Thoracic aorta (tissue), 2 donors: ENCODE measurements at places on chromosomes 6 and 20.
A peak's percentile ranks its signal among the peaks of the same experiment; 100 is the strongest.

DNA sequence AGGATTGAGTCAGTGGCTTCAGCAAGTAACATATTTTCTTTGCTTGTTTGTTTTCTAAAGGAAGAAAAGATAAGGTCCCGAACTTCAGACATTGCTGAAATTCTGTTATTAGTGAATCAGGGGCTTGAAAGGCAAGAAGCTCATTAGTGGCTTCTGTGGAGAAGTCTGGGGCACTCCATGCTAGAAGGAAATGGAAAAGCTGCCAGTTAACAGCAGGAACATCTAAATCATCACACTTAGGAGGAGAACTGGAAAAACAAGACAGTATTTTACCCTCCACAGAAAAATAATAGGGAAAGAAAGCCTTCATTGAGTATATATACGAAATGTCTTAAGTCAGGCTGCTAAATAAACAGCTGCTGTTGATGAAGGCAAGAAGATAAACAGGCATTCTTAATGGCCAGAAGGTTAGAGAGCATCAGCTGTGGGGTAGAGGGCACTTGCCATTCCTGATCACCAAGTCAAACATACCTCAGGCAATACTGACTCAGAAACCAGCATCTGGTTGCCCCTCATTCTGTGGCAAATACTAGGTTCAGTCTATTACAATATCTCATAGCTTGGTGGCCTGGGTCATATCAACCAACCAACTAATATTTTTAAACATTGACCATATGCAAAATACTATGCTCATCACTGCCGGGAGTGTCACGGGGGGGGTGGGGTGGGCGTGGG is 143.2 kb upstream of the TENT5A start:
- H3K36me3 ChIP-seq: no peaks in the 10 kb centered on the region
- no peak overlapping the region for H3K4me3 ChIP-seq
- no peaks in the 10 kb centered on the region for H3K27me3 ChIP-seq

GRCh38 chr6:6714118-6714897 is 125.8 kb downstream of the LY86 start:
- H3K27ac ChIP-seq: no peak overlapping the region
- DNase-seq: no peak
- no peak overlapping the region for H3K4me3 ChIP-seq
- H3K36me3 ChIP-seq: no peaks in the 10 kb centered on the region

DNA sequence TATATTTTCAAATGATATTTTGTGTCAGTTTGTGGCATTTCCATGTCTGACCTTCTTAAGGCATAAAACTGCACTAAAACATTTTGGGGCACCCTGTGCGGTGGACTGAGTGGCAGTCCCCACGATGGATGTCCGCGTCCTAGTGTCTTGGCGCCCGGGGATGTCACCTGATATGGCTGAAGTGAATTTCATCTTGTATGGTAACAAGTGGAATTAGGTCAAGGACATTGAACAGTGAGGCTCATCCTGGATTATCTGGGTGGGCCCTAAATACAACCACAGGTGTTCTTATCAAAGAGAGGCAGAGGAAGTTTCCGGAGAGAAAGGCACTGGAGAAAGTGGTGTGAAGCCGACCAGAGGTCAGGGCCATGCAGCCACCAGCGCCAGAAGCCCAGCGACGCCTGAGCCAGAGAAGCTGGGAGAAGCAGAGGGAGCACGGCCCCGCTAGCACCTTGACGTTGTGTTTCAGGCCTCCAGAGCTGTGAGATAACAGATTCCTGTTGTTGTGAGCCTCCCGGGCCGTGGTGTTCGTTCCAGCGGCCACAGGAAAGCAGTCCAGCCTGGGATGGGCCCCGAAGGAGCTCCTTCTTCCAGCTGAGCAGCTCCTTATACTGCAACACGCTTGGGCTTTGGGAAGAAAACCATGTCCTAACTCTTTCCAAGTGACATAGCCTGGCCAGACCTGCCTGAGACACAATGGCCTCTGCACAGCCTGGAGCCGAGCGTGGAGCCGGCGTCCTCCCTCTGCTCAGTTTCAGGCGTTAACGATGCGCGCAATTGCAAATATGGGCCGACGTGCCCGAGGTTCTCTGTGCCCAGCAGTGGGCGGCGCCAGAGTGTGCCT is 22.5 kb downstream of the THBS2 start:
- H3K4me3 ChIP-seq: no peak overlapping the region
- no peak for DNase-seq
- peaks cover 69% of the 10 kb centered on the region for H3K36me3 ChIP-seq
- no peaks in the 10 kb centered on the region for H3K4me1 ChIP-seq

- H3K27me3 ChIP-seq: no peaks in the 10 kb centered on the region
- H3K4me1 ChIP-seq: peaks cover 25% of the 10 kb centered on the region
- H3K27ac ChIP-seq: no peak overlapping the region
- peaks cover 7% of the 10 kb centered on the region for H3K36me3 ChIP-seq
- no peak for DNase-seq
Observed at GRCh38 chr6:18465410-18466154, 78.4 kb downstream of the RNF144B start.

- DNase-seq: no peak
- H3K4me1 ChIP-seq: no peaks in the 10 kb centered on the region
- H3K36me3 ChIP-seq: no peaks in the 10 kb centered on the region
Observed at GRCh38 chr20:4573564-4574355, 147.9 kb upstream of the PRND start.

- peaks cover 95% of the 10 kb centered on the region for H3K36me3 ChIP-seq
- H3K27ac ChIP-seq: peak overlapping the region; percentile 65
- DNase-seq: no peak
- no peaks in the 10 kb centered on the region for H3K27me3 ChIP-seq
- peaks cover 61% of the 10 kb centered on the region for H3K4me1 ChIP-seq
- no peak overlapping the region for H3K4me3 ChIP-seq
Observed at GRCh38 chr20:49543071-49543857, 24.7 kb downstream of the PTGIS start.

DNA sequence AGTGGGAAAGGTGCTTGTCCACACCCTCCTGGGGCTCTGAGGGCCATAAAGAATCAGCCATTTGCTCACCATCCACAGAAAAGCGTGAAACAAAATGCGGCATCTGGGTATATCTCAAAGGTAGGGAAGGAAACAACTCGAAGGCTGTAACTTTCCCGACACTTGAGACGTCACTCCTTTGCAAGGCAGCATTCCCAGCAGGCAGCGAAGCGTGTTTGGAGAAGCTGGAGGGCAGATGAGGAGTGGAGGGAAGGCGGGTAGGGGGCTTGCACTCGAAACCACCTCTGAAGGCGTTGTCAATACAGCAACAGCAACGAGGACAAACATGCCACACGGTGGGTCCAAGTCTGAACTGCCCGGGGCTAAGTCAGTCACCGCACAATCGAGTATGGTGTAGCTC is 98.4 kb downstream of the FOXC1 start:
- no peaks in the 10 kb centered on the region for H3K27me3 ChIP-seq
- DNase-seq: no peak
- no peak overlapping the region for H3K4me3 ChIP-seq
- H3K36me3 ChIP-seq: no peaks in the 10 kb centered on the region

- no peaks in the 10 kb centered on the region for H3K36me3 ChIP-seq
- H3K27ac ChIP-seq: no peak overlapping the region
- H3K4me1 ChIP-seq: peaks cover 22% of the 10 kb centered on the region
Observed at GRCh38 chr6:13683038-13683437, 28.6 kb downstream of the RANBP9 start.

DNA sequence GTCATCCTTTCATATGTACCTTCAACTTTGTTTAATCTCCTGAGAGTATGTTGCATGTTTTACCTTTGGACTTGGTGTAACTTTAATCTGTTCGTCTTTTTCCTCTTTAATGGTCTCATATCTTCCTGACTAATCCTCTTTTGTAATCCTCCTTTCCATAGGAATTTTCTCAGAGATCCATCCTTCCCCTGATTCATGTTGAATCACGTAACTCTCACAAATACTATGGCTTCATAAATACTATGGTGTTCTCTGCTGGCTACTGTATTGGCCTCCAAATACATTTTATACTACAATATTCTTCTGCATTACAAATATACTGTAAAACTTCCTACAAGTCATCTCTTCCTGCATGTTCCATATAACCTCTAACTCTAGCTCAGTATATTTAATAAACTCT is 317.7 kb upstream of the ADGRB3 start:
- H3K36me3 ChIP-seq: no peaks in the 10 kb centered on the region
- no peaks in the 10 kb centered on the region for H3K27me3 ChIP-seq
- no peak for DNase-seq
- H3K27ac ChIP-seq: no peak overlapping the region
- no peak overlapping the region for H3K4me3 ChIP-seq

DNA sequence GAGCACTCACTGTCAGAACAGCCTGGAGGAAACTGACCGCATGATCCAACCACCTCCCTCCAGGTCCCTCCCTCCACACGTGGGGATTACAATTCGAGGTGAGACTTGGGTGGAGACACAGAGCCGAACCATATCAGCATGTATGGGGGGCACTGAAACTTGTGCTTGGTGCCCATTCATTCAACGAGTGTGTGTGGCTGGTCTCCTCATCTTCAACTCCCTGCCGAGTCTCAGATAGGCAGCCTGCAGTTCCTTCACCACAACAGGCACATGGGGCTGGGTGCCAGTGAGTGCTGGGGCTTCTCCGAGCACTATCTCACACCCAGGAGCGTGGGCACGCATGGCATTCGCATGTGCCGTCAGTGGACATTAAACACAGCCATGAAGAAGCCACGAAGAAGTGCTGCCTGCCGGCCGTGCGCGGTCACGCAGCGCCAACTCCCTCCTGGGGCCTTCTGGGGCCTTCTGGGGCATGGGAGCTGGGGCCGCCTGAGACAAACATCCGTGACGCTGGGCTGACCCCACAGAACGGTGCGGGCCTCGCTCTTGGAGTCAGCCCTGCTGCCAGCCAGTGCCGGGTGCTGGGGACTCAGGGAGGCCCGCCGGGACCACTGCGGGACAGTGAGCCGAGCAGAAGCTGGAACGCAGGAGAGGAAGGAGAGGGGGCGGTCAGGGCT is 714 bp upstream of the RTEL1 start:
- DNase-seq: no peak
- H3K36me3 ChIP-seq: peaks cover 12% of the 10 kb centered on the region
- peaks cover 38% of the 10 kb centered on the region for H3K4me1 ChIP-seq
- peak overlapping the region; percentile 88 for H3K4me3 ChIP-seq
- H3K27ac ChIP-seq: peak overlapping the region; percentile 79

DNA sequence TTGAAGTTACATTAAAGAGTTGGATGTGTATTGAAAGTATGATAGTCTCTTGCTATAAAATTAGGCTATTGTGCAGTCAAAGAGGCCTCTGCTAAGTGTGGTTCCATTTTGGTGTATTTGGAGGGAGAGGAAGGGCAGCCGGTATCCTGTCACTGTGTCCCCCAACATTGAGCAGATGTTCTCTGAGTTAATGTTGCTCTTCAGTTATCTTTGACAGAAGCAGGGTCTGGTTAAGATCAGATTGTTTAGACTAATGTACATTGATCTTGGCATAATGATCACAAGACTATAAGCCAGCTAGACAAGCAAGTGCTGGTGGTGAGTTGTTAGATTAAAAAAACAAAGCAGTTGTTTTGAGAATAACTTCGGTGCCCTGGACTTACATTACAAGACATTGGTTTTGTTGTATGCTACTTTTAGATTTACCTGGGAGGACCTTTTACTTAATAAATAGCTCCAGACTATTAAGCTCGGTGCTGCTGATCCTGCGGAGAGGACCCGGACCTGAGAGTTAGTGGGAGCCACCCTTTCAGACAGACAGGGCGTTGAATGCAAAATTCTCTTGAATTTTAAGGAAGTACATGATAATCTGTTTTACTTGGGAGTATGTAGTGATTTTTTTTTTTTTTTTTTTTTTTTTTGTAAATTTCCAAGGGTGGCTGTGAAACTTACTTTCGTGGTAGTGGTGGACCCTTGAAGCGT is 97.8 kb downstream of the JARID2 start:
- H3K4me3 ChIP-seq: no peak overlapping the region
- no peak overlapping the region for H3K27ac ChIP-seq
- H3K4me1 ChIP-seq: no peaks in the 10 kb centered on the region
- H3K36me3 ChIP-seq: no peaks in the 10 kb centered on the region
- H3K27me3 ChIP-seq: no peaks in the 10 kb centered on the region

DNA sequence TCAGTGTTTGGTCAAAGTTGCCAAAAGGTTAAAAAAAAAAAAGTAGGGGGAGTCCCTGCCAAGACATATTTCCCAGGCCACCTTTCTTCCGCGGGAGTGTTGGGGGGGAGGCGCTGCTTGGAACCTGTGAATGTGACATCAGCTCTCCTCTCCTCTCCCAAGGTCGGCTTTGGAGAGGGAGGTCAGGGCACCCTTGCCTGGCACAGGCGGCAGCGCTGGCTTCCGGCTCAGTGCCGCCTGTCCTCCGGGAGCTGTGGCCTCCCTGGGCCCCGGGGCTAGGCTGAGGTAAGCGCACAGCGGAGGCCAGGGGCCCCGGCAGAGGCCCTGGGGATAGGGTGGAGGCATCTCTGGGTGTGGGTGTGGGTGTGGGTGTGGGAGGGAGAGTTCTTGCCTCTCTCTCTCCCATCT is 1.9 kb upstream of the EDN1 start:
- H3K27me3 ChIP-seq: no peaks in the 10 kb centered on the region
- no peak for DNase-seq
- peaks cover 2% of the 10 kb centered on the region for H3K4me1 ChIP-seq
- H3K27ac ChIP-seq: no peak overlapping the region
- no peaks in the 10 kb centered on the region for H3K36me3 ChIP-seq

DNA sequence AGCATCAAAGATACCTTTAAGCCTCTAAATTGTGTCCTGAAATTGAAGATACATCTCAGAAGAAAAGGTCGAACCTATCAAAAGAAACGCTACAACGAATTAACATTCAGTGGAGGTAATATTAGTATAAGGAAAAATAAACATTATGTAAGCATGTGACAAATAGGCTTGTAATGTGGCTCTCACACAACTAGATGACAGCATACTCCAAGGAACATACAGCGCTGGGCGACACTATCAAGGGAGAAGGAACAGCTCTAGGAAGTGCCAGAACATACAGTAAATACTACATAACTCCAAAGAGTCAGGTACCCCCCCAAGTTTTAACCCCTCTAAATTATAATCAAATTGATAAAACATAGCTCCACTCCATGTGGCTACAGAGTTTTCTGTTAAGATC is 103.5 kb downstream of the LAMP5 start:
- H3K27me3 ChIP-seq: no peaks in the 10 kb centered on the region
- H3K36me3 ChIP-seq: no peaks in the 10 kb centered on the region
- H3K4me1 ChIP-seq: no peaks in the 10 kb centered on the region
- no peak overlapping the region for H3K27ac ChIP-seq
- no peak overlapping the region for H3K4me3 ChIP-seq

DNA sequence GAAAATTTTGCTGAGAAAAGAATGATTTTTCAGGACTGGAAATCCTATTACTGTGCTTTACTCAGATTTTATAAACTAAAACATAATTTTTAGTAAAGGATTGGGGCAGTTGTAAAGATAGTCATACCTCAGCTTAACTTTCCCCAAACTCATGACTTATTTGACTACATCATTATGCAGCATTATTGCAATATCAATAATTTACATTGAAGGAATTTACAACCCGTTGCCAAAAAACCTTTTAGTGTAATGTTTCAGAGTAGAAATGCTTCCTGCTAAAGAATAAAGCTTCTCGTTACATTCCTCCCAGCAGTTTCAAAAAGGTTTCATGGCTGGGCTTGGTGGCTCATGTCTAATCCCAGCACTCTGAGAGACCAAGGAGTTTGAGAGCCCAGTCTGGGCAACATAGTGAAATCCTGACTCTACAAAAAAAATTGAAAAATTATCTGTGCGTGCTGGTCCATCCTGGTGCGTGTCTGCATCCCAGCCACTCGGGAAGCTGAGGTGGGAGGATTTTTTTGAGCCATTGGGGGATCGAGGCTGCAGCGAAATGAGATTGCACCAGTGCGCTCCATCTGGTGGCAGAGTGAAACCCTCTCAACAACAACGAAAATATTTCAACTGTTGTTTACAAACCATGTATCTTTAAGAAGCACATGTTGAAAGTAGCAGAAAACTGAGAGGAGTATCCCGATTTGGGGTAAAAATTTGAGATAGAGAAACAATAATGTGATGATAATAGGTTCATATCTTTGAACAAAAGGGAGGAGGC is 4.4 kb downstream of the AMD1 start:
- H3K36me3 ChIP-seq: no peaks in the 10 kb centered on the region
- H3K4me3 ChIP-seq: no peak overlapping the region
- no peak overlapping the region for H3K27ac ChIP-seq
- H3K27me3 ChIP-seq: no peaks in the 10 kb centered on the region
